ENCODE measurements at places on chromosomes 2 and 18. TPM values are rescaled to one million over a fixed set of nuclear protein-coding genes. Genes with fewer than 3 reads are reported as not detected.

The TBR1 gene
- total RNA-seq: not detected

The SOCS6 gene
- total RNA-seq: 20.8 TPM

The CXCR1 gene
- not detected for total RNA-seq

The GAREM1 gene
- 0.86 TPM for total RNA-seq

The APLF gene
- total RNA-seq: 0.69 TPM

DNA sequence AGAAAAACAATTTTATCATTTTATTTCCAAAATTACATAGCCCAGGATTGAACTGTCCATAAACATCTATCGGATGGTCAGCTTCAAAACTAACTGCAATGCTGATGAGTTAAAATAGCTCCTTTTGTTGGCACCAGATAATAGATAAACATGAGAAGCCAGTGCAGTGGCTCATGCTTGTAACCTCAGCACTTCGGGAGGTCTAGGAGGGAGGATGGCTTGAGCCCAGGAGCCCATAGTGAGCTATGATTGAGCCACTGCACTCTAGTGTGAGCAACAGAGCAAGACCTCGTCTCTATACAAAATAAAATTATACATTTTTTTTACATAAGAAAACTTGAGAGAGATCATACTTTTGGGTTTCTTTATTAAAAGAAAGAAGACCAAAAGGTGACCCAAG lies 34.6 kb upstream of the IMPA2 start:
- peak; percentile 15 for DNase-seq

DNA sequence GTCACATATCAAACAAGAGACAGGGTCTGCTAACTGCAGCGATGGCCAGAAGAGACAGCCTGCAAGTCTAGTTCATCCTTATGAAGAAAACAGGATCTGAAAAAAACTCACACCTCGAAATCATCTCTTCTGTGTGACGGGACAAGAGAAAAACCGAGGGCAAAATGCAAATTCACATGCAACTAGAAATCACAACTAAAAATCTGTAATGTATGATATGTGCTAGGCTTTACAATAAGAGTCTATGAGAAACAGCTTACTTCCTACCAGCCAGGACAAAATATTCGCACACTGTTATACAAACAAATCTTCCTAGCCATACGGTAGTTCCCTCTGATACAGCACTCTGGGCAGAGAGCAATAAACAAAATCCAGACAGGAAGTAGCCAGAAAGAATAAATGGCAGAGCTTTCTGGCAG lies 48.8 kb downstream of the ANKRD44 start:
- DNase-seq: no peak

- DNase-seq: no peak
These were observed 107.9 kb downstream of the MAP4K4 start for GRCh38 chr2:101805152-101806088.

GRCh38 chr2:33432871-33433270 lies 43.6 kb upstream of the RASGRP3 start:
- no peak for DNase-seq

- DNase-seq: no peak
These were observed 13.1 kb downstream of the RNU2-63P start for GRCh38 chr2:88003074-88003755.
